ENCODE measurements at places on chromosomes 5 and 9. TPM values are rescaled to one million over a fixed set of nuclear protein-coding genes. Genes with fewer than 3 reads are reported as not detected.
A peak's percentile ranks its signal among the peaks of the same experiment; 100 is the strongest.

DNA sequence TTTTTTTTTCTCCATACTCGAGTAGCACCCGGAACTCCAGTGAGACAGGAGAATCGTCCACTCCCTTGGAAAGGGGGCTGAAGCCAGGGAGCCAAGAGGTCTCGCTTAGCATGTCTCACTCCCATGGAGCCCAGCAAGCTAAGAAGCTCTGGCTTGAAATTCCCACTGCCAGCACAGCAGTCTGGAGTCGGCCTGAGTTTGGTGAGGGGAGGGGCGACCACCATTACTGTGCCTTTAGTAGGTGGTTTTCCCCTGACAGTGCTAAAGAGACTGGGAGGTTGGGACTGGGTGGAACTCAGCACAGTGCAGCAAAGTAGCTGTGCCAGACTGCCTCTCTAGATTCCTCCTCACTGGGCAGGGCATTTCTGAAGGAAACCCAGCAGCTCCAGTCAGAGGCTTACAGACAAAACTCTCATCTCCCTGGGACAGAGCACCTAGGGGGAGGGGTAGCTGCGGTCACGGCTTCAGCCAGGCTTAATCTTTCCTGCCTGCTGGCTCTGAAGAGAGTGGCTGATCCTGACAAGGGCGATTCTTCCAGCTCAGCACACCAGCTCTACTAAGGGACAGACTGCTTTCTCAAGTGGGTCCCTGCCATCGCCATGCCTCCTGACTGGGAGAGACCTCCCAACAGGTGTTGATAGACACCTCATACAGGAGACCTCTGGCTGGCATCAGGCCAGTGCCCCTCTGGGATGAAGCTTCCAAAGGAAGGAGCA lies 414.5 kb upstream of the ZNF608 start:
- no peak for DNase-seq

DNA sequence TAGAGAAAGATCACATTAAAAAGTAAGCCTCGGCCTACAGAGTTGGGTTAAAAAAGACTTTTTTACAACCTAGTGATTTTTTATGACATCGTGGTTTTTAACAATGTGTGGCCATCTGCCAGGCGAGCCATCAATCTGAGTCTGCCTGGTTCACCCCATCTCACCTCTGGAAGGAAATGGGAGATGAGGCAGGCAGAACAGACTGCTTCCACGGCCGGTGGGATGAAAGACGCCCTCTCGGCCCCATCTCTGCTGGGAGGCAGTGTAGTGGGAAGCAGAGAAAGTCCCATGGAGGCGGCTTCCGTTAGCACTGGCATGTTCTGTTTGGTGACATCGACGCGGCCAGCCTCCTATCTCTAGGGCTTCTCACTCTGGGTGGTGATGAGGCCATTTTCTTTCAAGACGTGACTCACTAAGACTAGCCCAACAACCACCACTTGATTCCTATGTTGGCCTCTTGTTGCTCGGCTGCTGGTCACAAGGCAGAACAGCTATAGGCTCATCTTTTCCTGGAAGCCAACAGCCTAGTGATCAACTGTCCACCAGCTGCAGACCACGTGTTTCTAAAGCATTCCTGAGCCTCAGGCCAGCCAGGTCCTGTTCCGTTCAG lies 132.4 kb upstream of the OTULINL start:
- no peak for DNase-seq

DNA sequence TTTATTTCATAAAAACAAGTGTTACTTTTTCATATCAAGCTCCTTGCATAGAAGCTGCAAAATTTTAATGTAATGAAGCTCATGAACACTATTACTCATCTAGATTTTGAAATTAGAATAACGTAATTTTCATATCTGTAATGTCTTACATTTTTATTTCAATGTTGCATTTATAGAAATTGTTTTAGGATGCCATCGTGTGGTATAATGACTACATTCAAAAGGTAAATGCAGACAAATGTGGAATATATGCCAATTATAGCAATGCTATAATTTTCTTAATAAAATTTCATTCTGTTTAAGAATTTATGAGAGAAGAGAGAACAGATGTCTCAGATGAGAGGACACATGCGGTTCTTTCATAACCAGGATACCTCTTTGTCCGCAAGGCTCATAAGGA lies 230.2 kb downstream of the TMEM232 start:
- no peak for DNase-seq

DNA sequence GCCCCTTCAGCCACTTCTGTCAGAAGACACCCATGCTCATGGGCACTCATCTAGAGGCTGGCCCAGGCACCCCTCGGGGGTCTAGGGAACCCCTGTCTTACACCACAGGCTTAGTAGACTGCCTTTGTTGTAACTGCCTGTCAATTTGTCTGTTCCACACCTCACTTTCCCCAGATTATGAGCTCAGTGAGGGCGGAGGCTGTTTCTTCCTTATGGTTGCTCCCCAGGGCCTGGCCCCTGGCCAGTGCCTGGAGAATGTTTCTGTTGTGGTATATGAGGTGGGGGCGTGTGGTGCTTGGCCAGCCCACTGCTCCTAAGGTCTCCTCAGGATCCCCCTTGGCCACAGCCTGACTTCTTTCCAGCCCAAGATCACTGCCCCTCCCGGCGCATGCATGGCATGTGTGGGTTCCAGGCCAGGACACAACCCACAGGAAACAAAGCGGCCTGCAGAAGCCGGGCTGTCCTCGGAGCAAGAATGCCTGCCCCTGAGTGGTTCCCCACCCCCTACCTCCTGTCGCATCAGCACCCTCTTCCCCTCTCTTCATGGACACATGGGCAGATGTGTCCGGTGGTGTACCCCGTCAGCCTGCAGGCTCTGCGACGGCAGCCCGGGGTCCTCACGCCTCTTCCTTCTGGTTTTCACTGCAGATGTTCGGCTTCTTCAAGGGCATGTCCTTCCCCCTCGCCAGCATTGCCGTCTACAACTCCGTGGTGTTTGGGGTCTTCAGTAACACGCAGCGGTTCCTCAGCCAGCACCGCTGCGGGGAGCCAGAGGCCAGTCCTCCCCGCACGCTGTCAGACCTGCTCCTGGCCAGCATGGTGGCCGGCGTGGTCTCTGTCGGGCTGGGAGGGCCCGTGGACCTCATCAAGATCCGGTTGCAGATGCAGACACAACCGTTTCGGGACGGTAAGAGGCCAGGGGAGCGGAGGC lies 17.7 kb downstream of the SLC25A48 start:
- DNase-seq = no peak

GRCh38 chr9:127305838-127306226 lies 41.3 kb downstream of the GARNL3 start:
- DNase-seq = no peak

SLC1A3 gene
- not detected for total RNA-seq

POLK gene
- 3.8 TPM for total RNA-seq

- no peak for DNase-seq
These were observed 120.0 kb downstream of the DAB2IP start for GRCh38 chr9:121771418-121771817.

GRCh38 chr9:69054989-69055388 lies 19.4 kb downstream of the FXN start:
- no peak for DNase-seq

DNA sequence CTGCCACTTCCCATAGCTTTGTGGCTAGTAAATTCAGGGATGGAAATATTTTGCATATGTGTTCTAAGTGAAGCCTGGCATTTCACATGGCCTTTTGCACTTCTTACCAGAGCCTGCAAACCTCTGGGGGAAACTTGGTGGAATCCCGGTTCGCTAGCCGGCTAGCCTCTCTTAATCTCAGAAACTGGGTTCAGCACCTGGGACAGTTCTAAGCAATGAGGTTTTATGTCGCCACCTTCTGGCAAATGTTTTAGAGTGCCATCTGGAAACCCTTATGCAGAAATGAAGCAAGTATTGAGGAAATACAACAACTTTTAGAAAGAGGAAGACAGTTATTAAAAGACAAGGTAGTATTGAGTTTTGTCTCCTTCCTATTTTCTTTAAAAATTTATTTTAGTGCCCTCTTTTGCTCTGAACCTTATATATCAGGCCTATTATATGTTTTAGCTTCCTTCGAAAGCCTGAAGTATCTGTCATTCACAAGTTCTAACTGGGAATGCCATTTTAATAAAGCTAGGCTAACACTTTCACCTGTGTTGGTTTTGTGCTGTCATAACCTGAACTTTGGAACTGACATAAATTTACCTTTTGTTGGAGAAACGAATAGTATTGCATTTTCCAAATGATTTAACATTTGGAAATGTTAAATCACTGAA lies 963 bp upstream of the HTR1A start:
- DNase-seq = peak; percentile 78

DNA sequence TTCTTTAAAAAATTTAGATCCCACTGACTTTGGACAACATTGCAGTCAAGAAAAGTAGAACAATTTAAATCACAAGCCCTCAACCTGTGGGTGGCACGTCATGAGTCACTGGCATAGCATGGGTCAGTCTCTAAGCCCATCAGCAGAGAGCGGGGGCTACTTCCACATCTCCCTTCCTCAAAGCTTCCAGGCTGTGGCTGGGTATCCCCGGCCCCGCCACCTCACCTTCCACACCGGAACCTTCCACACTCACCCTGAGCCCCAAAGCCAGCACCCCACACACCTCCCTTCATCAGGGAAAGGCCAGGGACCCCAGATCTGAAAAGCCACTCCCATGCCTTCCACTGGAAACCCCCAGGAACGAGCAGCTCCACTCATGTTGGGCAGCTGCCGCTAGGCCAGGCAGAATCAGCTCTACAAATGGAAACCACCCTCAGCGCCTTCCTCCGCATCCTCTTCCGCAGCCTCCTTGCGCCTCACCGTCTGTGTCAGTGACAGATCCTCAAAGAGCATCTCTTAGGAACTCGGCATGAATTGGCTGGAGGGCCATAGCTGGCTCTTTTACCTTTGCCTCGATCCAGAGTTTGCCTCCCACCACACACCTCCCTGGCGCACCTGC lies 156.5 kb downstream of the ERCC6L2 start:
- no peak for DNase-seq

DNA sequence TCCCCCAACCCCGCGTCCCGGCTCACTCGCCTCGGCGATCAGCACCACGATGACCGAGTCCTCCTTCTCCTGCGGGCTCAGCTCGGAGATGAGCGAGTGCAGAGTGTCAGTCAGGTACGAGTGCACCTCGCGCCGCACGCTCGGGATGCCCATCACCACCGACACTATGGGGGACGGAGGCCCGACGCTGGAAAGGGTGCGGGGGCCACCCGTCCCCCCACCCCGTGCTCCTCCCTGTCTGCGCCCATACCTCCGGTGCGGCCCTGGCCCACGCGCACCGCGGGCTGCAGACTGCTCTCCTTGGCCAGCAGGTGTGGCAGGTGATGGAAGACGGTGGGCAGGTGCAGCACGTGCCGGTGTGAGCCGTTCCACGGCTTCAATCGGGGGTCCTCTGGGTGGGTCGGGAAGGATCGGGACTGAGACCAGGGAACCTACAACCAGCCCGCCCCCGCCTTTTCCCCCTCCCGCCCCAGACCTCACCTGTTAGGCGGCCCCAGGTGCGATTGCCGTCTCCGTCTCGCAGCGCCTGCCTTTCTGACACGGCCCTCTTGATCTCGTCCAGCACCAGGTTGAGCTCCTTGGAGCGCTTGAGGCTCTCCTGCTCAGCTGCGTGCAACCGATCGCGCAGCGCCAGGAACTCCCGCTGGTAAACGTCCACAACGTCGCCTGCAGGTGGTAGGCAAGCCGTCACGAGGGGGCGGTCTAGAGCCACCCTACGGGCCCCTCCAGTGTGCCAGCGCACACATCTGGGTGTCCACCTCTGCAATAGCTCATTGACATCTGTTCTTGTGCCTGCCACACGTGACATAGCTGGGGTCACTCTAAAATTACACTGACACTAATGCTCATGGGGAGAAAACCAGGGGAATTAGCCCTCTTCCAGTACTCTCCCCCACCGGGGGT lies 5.1 kb downstream of the MGAT4B start:
- no peak for DNase-seq

Measured in HT-29 (cell line).